ENCODE measurements at places on chromosomes 4 and X.
A peak's percentile ranks its signal among the peaks of the same experiment; 100 is the strongest.

DNA sequence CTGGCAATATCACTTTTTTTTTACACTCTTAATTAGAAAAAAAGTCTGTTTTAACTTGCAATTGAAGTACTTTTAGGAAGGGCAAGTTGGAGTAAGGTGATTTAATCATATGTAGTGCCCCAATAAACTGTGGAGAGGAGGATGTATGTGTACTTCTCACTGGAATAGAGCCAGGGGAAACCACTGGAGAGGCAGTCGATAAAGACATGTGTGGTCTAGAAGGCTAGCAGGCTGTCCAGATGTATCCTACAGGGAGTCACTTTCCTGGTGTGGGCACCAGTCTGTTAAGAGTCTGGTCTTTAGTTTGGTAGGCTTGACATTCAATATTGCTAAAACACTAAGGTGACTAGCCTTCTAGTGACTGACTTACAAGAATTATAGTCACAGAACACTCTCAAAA is 9.6 kb upstream of the SGMS2 start:
- DNase-seq: no peak

- no peak for DNase-seq
Observed at GRCh38 chr4:81509191-81509590, 37.5 kb upstream of the RASGEF1B start.

GRCh38 chr4:23333946-23334878 is 555.6 kb downstream of the PPARGC1A start:
- DNase-seq: no peak

DNA sequence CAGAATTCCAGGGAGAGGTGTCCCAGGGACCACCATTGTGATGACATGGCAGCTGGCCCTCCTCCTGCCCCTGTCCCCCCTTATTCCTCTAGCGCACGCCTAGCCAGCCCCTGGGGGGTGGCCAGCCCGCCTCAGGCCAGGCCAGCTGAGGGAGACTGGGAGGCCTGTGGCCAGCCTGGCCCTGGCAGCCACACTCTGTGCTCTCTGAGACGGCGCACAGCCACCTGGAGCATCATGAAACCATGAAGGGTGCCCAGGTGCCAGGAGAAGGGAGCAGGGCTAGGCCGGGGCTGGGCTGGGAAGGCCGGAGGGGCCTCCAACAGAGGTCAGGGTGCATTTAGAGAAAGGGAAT is 14.4 kb upstream of the DUSP9 start:
- DNase-seq: no peak

- DNase-seq: no peak
Observed at GRCh38 chr4:176588436-176588835, 204.3 kb downstream of the VEGFC start.

- no peak for DNase-seq
Observed at GRCh38 chr4:145935253-145936141, 3.1 kb downstream of the ZNF827 start.

GRCh38 chr4:179817317-179817716 is 2375.1 kb upstream of the AGA start:
- DNase-seq: no peak

DNA sequence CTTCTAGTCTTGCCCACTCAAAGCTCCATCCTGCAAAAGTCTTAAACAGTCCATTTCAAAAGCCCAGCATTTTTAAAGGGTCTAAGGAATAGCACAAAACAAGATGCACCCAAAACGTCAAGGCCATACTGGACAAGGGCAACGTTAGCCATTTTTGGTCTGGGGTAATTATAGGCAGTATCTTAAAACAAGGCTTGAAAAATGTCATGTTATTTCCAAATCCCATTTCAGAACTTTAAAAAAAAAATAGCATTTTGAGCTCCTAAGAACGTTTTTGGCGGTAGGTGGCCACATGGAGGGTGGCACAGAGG is 584 bp upstream of the TMEM165 start:
- no peak for DNase-seq

DNA sequence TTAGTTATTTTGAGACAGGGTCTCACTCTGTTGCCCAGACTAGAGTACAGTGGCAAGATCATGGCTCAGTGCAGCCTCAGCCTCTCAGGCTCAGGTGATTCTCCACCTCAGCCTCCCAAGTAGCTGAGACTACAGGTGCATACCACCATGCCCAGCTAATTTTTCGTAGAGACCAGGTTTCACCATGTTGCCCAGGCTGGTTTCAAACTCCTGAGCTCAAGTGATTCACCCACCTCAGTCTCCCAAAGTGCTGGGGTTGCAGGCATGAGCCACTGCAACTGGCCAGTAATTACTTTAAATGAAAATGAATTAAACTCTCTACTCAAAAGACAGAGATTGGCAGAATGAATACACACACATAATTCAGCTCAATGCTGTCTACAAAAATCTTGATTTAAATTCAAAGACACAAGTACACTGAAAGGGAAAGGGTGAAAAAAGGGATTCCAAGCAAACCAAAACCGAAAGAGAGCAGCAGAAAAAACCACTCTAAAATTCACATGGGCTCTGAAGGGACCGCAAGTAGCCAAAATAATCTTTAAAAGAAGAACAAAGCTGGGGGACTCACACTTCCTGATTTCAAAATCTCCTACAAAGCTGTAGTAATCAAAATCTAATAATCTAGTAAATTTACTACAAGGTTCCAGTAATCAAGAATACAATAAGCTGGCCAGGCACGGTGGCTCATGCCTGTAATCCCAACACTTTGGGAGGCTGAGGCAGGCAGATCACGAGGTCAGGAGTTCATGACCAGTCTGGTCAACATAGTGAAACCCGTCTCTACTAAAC is 11.8 kb upstream of the SPON2 start:
- no peak for DNase-seq

DNA sequence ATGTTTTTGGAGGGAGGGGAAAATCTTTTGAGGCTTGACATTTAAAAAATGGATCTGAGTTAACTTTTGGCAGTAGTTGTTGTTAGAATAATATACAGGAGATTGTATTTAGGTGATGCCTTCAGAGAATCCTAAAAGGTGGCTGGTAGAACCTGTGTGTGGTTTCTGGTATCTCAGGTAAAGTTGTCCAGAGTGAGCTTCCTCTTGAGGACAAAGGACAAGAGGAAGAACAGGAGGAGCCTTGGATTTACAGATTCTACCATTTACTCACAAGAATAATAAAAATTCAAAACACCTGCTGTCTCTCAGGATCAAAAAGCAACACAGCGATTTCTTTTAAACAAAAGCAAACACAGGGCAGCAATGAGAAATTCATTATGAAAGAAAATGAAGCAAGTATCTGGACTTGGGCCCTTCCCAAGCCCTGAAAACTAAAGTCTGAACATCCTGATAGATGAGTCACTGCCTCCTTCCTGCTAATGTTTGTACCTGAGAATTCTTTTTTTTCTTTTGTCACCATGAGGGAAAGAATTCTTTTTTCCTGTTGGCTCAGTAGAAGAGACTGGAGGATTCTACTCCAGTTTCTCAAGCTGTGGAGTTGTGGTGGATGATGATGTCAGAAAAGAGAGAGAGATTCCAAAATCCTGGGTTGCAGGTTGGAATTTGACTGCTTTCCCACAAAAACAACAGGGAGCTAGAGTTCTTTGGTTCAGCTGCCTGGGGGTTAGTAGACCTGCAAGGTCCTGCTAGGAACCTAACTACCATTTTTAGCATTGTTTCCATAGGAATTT is 31.5 kb upstream of the RAPGEF2 start:
- no peak for DNase-seq

- no peak for DNase-seq
Observed at GRCh38 chrX:13419276-13419675, 99.4 kb upstream of the ATXN3L start.

DNA sequence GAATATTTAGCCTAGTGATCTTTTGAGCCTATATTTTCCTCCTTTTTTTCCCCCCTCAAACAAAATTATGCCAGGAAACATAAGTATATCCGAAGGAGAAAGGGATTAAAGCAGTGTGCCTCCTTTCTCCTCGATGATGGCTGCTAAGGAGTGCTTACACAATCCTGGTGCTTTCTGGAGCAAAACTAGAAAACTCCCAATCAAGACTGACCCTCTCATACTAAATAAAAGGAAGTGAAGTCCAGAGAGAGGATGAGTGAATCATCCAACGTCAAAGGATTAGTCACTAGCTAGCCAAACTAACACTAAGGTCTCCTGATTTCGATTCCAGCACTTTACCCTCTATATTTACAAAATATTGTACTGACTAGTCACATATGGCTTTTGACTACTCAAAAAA is 146.8 kb downstream of the PPP3CA start:
- no peak for DNase-seq

DNA sequence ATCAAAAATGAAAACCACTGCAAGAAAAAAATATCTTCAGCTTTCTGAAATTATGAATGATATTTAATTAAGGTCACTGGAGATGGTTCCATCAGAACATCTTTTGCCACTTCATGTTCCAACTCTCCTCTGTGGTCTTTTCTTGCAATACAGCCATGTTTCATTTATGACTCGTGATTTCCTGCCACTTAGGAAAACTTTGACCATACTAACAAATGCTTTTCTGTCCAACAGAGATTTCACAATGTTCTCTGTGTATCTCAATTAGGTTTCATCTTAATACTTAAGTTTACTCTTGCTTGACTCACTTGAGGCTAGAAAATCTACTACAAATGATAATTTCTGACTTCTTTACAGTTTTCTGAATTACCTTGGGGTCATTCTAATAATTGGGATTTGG is 330.9 kb downstream of the CXXC4 start:
- no peak for DNase-seq

DNA sequence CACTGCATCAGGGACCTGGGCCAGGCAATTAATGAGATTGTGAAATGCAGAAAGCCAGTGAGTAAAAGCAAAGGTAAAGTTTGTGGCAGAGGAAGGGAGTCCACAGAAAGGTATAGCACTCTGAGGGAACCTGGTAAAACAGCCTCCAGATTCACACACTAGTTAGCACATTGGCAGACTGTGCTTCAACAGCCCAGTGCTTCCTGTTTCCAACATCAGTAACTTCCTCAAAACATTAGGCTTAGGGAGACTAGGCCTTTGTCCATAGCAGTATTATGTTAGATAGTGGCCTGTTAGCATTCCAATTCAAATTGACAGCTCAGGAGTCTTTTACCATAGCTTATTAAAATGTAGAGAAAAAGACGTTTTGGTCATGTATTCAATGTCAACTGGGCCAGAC is 582.6 kb upstream of the ACTRT1 start:
- DNase-seq: no peak

- DNase-seq: no peak
Observed at GRCh38 chrX:153736071-153736820, 11.6 kb downstream of the ABCD1 start.

DNA sequence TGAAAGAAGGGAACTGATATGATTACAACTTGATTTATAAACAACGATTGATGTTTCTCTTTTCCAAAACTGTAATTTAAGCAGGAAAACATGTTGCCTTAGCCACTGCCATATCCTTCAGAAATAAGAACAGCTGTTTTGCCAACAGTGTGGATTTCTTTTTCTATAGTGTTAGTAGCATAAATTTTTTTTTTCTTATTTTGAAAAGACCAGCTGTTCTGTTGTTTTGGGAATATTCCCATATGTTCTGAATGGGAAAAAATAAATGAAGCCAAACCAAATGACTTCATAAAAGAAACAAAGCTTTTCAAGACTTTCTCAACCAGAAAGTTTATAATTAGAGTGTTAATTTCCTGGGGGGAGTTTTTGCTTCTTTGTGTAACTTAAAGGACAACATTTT is 83.9 kb upstream of the ARHGAP24 start:
- DNase-seq: no peak

- DNase-seq: no peak
Observed at GRCh38 chrX:149522916-149523315, 17.8 kb upstream of the IDS start.

GRCh38 chr4:84145176-84145575 is 353.9 kb downstream of the NKX6-1 start:
- no peak for DNase-seq

DNA sequence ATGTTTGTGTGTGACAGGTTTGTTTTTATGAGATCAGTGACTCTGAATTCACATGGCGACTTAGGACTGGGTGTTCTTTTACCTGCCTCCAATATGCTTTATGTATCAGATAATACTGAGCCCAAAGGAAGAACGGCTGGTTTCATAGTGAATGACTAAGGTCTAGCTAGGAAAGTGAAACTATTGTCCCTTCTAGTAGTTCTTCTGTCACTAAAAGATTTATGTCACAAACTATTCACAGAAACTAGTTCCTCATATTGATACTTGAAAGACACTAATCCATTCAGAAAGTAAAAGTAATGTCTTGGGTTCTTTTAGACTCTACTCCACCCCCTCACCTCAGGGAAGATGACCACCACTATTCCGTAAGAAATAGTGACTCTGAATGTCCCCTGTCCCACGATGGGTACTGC is 81.7 kb downstream of the EGF start:
- DNase-seq: no peak

GRCh38 chr4:97530676-97531075 is 612.6 kb downstream of the STPG2 start:
- no peak for DNase-seq

DNA sequence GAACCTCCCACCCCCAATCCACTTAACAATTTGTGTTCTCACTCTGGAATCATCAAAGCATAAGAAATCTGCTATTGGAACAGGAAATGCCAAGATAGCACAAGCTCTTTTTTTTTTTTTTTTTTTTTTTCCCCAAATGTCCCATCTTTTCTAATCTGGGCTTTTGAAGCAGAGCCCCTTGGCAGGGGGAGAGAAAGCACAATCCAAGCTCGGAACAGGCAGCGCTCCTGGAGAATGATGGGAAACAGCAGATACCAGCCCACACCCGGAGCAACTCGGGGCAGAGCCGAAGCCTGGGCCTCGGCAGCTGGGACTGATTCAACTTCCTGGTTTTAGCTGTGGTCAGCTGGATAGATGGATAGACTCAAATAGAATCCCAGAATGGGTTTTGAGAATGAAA is 235.1 kb downstream of the QDPR start:
- DNase-seq: no peak

DNA sequence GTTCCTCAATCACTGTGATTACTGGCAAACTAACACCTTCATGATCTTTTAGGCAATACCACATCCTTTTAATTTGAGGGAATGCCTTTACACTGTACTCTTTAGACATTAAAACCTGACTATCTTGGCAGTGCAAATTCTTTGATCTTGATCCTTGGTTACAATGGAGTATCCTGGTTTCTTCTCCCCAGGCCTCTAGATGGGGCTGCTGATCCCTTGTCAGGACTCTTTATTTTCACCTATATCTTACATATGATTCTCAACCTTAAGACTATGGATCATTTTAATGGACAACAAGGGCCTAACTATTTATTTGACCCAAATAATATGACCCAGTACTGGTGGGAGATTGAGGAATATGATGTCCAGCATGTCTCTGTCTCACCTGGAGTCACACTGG is 1005.5 kb upstream of the INTU start:
- no peak for DNase-seq

DNA sequence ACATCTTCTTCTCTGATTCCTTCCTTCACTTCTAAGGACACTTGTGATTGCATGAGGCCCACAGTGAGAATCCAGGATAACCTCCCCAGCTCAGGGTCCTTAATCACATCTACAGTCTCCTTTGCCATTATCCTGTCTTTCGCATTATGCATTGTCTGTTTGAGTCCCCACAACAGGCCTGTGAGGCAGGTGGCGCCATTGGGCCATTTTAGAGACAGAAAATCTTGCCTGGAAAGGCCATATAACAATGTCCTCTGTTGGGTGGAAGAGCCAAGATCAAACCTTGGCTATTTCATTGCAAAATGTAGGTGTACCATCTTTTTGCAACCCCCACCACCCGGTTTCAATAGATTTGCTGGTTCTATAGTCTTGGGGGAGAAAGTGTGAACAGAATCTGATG is 11.8 kb upstream of the DCUN1D4 start:
- peak; percentile 43 for DNase-seq

Measured in activated T-helper 1 cell treated with Interleukin-2 at 50 U/mL for 16 hours (primary cell).